Liver (tissue), 10 donors: ENCODE measurements at places on chromosomes 7 and 10. TPM values are rescaled to one million over a fixed set of nuclear protein-coding genes. Genes with fewer than 3 reads are reported as not detected.

- DNase-seq: no peak
Observed at GRCh38 chr7:105875505-105875904, 894 bp downstream of the ATXN7L1 start.

DNA sequence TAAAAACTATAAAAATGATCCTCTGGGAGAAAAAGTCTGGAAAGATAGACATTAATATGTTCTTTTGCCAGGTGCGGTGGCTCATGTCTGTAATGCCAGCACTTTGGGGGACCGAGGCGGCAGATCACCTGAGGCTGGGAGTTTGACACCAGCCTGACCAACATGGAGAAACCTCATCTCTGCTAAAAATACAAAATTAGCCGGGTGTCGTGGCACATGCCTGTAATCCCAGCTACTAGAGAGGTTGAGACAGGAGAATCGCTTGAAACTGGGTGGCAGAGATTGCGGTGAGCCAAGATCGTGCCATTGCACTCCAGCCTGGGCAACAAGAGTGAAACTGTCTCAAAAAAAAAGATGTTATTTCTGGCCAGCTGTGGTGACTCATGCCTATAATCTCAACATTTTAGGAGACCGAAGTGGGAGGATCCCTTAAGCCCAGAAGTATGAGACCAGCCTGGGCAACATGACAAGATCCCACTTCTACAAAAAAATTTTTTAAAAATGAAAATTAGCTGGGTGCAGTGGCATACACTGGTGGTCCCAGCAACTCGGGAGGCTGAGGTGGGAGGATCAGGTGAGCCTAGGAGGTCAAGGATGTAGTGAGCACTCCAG, 101.9 kb upstream of the LRRN3 start:
- DNase-seq: no peak

The INMT gene
- 130 TPM for total RNA-seq

DNA sequence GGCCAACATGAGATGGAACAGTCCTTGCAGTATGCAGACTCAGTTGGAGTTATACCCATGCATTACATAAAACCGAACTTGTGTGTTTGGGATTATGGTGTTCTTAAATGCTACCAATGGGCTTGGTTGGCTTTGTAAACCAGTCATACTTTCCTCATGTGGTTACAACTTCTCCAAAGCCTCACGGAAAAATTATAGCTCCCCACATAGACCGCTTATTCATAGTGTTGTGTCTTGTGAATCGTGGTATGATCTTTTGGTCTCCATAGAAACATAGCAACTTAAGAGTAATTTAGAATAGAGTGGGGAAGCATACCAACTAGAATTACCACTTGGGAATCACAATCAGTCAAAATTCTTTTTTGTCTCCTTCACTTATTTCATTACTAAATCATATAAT, 112.3 kb upstream of the FZD1 start:
- no peak for DNase-seq

DNA sequence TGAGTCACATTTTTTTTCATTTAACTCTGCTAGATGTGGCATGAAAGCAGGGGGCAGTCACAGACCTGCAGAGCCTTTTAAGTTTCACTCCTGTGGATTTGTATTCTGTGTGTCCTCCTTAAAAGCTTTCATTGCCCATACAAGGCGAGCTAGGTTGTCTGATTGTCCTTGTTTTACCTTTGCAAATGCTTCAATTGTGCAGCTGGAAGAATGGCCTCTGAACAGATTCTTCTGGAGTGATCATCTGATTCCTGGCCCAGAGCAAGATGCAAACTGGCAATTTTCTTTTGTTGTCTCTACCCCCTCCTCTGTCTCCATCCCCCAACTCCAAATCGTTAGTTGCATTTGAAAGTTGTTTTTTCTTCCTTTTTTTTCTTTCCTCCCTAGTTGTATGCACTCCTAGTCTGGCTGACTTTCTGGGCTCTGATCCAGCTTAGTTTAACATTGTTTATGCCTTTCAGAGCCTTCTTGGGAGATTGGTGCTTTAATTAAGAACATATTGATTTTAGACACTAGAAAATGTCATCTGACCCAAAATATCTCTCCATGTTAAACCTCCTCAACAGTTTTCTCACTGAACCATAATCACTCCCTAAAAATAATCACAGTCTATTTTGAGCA, 150.2 kb downstream of the REEP3 start:
- DNase-seq: no peak
